ENCODE measurements at places on chromosomes 2 and 18.

DNA sequence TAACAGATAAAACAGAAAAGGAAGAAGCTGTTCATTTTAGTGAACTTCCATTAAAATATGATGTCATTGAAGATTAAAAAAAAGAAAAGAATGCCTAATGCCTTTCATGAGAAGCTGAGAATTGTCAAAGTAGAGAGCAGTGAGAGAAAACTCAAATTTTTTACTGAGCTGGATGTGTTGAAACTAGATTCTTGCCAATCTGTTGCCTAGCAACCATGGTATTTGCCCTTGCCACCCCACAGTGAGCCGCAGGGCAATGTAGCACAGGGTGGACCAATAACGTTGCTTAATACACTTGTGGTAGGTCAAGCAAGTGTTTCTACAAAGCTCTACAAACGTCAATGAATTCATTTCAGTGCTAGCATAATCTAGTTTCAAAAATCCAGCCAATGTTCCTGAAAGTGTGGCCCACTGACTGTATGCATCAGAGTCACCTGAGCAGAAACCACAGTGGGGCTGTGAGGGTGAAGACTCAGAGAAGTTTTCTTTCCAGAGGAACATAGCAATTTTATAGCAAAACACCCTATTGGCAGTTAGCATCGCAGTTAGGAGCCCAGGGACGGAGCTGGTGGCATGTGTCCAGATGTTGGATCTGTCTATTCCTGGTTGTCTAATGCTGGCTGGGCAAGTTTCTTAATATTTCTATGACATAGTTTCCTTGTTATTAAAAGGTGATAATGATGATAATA lies 132.2 kb downstream of the DOCK10 start:
- DNase-seq = peak; percentile 50

- no peak for DNase-seq
These were observed 26.3 kb downstream of the LIPG start for GRCh38 chr18:49588171-49588570.

- DNase-seq = no peak
These were observed 309.0 kb upstream of the CDH2 start for GRCh38 chr18:28485918-28486317.

DNA sequence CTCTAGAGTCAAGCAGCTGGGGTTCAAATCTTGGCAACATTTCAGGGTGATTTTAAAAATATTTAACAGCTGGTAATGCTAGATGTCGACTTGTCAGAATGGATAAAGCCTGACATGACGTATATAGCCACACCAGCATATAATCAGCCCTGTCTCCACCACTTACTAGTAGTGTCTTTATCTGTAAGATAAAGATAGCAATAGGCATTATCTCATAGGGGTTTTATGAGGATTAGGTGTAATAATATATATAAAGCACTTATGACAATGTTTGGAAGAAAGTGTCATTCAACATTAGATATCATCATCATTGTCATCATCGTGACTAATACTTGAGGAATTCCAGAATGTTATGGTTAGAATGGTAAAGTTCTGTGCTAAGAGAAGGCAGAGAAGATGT lies 369.0 kb upstream of the CWC22 start:
- no peak for DNase-seq

DNA sequence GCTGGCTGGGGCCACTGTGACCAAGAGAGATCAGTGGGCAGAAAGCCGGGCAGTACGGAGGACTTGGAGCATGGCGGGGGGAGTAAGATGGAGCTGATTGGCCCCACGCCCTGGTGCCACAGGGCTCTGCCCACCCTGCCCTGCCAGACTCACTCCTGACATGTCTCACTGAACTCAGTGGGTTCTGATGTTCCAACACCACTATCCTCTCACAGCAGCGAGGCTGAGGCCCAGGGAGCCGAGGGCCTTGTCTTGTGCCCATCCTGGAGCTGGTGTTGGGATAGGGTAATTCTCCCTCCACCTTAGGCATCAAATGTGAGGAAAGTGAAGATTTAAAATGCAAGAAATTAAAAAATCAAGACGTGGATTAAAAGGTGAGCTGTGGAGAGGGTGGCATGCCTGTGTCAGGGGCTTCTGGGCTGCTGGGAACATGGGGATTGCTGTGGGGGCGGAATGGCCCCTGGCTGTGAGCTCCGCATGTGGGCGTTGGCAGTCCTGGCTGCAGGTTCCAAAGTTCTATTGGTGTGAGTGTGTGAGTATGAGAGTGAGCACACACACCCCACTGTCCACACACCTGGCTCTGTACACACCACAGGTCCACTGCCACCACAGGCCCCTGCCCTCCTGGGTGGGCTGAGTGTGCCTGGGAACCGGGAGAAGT lies 283.5 kb upstream of the HS6ST1 start:
- no peak for DNase-seq

DNA sequence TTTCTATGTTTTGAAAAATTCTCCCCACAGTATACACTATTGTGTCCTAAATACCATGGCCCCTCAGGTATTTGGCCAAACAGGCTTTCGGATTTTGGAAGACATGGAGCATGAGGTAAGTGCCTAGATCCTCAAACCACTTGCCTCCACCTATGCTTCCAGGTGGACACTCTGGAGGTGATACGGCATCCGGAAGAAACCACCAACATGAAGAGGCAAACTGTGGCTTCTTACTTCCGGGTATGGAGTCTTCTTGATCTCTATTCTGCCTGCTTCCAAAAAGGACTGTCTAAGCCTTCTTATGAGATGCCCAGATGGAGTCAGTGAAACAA lies 252.0 kb upstream of the SP5 start:
- no peak for DNase-seq

- DNase-seq = no peak
These were observed 17.2 kb downstream of the LTBP1 start for GRCh38 chr2:32963941-32964340.

GRCh38 chr2:5983511-5984272 lies 291.5 kb downstream of the SOX11 start:
- DNase-seq = no peak

DNA sequence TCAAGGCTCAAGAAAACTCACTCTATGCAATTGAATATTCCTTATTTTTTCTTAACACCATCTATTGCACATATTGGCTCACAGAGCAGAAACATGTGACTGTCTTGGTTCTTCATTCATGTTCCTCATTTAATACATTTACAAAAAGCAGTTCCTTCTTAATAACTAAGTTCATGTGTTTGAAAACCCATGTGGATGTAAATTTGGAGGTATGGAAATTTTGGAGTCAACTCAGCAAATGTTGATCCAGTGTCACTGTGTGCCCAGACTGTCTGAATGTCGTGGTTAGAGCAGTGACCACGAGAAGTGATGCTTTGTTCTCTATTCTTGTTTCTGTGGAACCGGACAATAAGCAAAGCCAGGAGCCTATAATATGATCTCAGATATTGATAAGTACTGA lies 299.1 kb downstream of the SETBP1 start:
- no peak for DNase-seq

GRCh38 chr2:115161771-115162493 lies 719.5 kb downstream of the DPP10 start:
- DNase-seq = no peak

DNA sequence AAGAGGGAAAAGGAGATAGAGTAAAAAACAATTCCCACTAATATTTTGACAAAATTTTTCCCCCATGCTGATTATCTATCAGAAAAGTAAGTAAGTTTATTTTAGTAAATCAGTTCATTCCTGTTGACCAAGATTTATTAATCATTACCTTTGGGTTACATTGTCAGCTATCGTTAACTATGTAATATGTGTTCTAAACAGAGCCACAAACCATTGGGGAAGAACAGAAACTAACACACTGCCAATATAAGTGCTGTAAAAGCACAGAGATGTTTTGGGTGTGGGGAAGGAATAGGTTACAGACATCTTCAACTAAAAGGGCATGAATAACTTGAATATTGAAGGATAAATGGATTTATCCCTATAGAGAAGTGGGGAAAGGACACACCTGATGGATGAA lies 42.5 kb upstream of the ACADL start:
- DNase-seq = no peak

- no peak for DNase-seq
These were observed 62.4 kb downstream of the TANC1 start for GRCh38 chr2:159030674-159031380.

Measured in CD8-positive, alpha-beta memory T cell (primary cell).